ENCODE measurements at places on chromosomes 5 and 9.

DNA sequence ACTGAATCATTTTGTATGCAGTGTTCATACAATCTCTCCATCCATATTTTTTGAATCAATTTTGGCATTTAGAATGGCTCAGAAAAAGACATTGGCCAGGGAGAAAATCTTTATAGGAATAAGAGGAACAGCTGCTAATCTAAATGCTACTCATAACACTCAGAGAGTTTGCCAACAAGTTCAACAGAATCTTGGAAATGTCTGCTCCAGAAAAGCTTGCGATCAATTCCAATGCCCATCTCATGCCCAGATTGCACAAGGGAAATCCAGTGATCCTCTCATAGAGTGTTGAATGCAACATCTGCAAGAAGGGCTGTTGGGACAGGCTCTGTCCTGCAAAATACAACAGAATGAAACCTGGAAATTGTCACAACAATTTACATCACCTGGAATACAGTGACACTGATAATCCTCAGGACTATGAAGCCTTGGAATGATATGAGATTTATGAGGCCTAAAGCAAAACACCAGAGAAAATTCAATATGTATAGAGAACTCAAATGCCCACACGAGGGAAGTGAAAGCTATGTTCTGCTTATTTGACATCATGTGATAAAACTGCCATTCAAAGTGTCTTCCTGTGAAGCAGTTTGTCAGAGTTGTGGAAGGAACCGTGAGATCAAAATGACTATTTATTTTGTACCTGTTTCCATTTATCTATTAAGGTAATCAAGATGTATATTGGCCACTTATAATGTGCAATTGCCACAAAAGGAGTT is 190.1 kb downstream of the PARP8 start:
- DNase-seq = no peak

GRCh38 chr9:35813434-35814105 is 1.3 kb downstream of the HINT2 start:
- no peak for DNase-seq

- DNase-seq = no peak
Measured at GRCh38 chr9:137162505-137163364, 7.1 kb downstream of the LRRC26 start.

GRCh38 chr5:115578657-115579056 is 23.6 kb downstream of the TICAM2 start:
- DNase-seq = no peak

Measured in right kidney (tissue), 9 donors.